ENCODE measurements at places on chromosomes 5 and 9.

DNA sequence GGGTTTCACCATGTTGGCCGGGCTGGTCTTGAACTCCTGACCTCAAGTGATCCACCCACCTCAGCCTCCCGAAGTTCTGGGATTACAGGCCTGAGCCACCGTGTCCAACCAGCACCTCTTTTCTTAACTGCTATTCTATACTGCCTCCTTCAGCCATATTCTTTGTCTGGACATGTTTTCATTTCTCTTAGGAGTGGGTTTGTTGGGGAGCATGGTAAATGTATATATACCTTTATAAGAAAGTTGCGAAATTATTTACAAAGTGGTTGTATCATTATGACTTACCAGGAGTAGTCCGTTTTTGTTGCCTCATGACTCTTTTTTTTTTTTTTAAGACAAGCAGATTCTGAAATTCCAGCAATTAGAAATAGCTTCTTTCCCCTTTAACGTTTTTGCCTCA lies 38.7 kb downstream of the CDC42SE2 start:
- DNase-seq: no peak

- peak; percentile 44 for DNase-seq
Measured at GRCh38 chr5:850511-851006, at the start of gene ZDHHC11. Gene ZDHHC11 (minus strand): TSS chr5:850986. CDS start chr5:850602, 384 bp downstream.

DNA sequence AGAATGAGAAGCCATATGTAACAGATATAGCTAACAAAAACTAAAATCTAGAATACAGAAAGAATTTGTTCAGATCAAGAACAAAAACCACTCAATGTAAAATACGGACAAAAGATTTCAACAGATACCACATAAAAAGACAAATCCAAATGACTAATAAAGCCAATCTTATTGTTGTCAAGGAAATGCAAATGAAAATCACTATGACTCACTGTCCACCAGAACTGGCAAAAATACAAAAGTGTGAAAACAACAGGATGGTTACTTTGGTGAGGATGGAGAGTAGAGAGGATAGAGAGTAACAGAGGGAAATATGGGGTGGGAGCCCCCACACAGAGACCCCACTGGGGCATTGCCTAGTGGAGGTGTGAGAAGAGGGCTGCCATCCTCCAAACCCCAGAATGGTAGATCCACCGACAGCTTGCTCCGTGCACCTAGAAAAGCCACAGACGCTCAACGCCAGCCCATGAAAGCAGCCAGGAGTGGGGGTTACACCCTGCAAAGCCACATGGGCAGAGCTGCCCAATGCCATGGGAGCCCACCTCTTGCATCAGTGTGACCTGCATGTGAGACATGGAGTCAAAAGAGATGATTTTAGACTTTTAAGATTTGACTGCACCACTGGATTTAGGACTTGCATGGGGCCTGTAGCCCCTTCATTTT lies 15.2 kb upstream of the RHOBTB3 start:
- DNase-seq: no peak

- DNase-seq: no peak
Measured at GRCh38 chr5:111422245-111422644, 90.1 kb downstream of the STARD4 start.

DNA sequence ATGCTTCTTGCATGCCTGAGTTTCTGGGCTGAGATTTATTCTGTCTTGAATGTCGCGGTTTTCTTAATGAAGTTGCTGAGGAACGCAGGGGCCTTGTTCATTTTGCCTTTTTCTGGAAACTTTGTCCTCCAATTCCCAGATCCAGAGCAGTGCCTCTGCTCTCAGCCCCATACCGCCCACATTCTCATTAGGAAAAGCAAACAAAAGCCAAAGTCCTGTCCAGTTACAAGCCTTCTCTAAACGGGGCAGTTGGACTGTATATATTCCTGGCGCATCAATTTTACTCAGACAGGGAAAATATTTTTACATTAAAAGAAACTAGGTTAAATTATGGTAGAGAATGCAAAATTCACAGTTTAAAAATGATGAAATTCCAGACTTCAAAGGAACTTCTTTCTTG lies 1.2 kb upstream of the PSAT1 start:
- no peak for DNase-seq

GRCh38 chr5:148909766-148910165 lies 83.4 kb downstream of the ADRB2 start:
- no peak for DNase-seq

- DNase-seq: no peak
Measured at GRCh38 chr5:31921852-31922305, 252.2 kb downstream of the GOLPH3 start.

GRCh38 chr9:21996858-21997257 lies 2.3 kb downstream of the CDKN2B-AS1 start:
- no peak for DNase-seq

- DNase-seq: no peak
Measured at GRCh38 chr5:137792303-137792702, 38.1 kb upstream of the HNRNPA0 start.

DNA sequence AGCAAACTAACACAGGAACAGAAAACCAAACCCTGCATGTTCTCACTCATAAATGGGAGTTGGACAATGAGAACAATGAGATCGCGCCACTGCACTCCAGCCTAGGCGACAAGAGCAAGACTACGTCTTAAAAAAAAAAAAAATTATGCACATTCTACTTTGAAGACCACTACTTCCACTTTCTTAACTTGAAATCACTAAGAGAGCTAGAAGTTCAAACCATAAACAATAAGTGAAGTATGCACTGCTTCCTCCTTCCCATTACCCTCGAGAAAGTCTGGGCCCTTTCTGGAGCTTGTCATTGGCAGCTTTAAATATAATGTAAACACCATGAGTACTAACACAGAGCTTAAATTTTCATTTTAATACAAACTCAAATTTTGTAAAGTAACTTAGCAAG lies 94.9 kb downstream of the TLE1 start:
- no peak for DNase-seq

DNA sequence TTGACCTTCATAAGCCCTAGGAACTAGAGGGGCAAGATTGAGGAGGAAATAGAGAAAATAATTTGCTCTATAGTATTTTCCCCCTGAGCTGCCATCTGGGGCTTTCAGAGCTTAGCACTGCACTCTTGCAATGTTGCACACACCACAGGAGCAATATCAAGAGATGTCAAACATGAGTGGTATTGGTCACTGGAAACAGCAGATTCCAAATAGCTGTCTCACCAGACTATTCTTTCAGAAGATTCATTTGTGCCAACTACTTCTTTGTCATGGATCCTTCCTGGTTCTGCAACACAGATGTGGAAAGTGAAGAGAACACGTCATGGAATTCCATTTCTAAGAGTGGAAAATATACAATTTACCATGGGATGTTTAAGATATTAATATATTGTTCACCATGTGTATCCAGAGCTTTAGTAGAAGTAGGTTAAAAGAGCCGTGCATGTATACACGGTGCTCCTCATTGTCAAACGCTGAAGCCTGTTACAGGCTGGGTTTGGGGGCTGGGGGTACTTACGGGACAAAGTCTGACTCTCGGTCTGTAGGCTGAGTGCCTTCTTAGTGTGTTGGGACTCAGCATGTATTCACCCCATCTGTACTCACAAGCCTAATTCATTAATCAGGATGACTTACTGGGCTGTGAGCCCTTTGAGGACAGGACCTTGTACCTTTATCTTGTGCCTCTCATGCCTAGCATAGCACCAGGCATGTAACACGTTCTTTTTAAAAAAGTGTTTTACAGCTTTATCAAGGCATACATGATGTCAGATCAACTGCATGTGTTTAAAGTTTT lies 31.4 kb upstream of the GDNF start:
- DNase-seq: no peak

- DNase-seq: no peak
Measured at GRCh38 chr9:125493881-125494652, 212.9 kb downstream of the MAPKAP1 start.

DNA sequence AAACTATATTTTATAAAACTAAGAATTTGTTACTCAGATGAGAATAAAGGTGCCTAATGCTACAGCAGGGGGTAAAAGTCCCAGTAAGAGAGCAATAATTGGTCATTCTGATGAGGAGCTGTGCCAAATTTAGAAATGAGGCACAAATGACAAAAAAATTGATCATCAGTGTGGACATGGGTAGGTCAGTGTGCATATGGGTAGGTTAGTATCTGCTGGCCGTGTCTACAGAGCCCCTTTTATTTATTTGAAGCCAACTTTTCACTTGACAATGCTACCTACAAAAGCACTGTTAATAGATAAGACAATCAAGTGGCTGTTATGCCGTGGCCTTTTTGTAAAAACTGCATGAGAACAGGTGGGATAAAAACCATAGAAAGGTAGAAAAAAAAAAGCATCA lies 454.6 kb downstream of the RAB3C start:
- DNase-seq: no peak

DNA sequence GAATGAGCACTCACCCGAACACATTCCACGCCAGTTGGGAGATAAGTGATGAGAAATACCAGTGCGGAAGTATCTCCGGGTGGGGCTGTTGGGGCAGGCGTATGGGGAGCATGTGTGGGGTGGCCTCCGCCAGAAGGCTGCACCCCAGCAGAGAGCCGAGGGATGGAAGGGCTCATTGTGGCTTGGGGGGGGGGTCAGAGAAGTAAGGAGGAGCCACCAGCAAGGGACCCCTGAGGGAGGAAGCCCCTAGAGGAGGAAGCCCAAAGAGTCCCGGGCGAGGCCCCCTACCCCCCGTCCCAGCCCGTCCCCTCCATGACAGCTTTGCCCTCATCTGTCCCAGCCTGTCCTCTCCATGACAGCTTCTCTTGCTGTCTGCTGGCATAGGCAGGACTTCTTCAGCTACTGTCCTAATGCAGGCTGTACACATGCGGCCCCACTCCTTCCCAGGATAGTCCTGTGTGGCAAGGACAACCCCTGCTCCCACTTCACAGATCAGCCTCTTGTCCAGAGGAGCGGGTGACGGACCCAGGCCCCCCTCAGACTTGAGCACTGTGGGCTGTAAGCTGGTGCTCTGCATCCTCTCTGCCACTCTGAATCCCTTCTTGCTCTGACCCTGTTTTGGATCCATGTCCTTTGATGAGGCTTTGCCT lies 239.6 kb downstream of the CACNA1B start:
- DNase-seq: no peak

DNA sequence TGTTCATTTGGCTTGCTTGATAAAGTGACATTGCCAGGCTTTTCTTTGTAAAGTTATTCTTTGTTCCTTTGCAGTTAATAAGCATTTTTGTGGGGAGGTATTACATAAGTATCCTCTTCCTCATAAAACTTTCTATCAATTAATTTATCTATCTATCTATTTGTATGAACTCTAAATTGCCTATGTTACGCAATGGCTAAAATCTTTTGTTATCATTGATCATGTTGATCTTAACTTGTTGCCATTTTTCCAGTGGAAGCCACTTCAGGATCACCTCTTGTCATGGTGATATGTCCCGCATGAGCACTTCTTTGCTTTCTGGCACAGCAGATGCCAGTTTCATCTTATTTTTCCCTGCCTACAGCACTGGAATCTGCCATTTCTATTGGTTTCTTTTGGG lies 436.7 kb upstream of the KIF2A start:
- no peak for DNase-seq

- DNase-seq: no peak
Measured at GRCh38 chr5:91938441-91938840, 555.3 kb upstream of the ARRDC3 start.

DNA sequence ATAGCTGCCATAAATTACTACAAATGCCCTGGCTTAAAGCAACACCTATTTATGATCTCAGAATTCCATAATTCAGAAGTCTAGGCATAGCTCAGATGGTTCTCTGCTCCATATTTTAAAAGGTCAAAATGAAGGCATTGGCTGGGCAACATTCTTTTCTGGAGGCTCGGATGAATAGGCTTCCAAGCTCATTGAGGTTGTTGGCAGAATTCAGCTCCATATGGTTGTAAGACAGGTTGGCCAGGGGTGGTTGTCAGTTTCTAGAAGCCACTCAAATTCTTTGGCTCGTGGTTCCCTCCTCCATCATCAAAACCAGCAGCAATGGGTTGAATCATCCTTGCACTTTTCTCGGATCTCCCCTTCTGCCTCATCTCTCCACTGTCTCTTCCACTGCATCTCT lies 49.4 kb downstream of the TGFBR1 start:
- no peak for DNase-seq

DNA sequence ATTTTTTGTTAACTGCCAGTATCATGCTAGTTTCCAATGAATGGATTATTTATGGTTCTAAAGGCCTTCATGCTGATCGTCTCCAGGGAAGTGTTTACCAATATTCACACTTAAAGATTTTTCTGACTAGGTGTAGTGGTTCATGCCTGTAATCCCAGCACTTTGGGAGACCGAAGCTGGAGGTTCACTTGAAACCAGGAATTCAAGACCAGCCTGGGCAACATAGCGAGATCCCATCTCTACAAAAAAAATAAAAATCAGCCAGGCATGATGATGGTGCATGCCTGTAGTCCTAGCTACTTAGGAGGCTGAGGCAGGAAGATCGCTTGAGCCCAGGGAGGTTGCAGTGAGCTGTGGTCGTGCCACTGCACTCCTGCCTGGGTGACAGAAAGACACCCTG lies 43.5 kb downstream of the FAM13B start:
- DNase-seq: no peak

GRCh38 chr5:15366676-15367391 lies 133.1 kb upstream of the FBXL7 start:
- DNase-seq: no peak

- DNase-seq: no peak
Measured at GRCh38 chr9:122033775-122034373, 59.2 kb downstream of the TTLL11 start.

DNA sequence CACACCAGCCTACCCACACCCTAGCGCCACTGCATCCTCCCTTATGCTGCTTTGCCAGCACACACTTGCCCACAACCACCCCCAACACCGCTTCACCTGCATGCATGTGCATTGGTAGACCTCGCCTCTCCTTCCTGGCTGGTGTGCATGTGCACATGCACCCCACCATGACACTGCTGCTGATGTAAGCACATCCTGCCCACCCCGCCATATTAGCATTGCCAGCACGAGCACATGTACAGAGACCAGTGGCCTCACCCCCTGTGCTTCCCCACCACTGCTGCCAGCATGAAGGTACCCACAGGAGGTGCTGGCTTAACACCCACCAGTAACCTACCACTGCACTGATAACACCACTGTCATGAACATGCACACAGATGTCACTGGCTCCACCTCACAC lies 218.2 kb downstream of the SLCO4C1 start:
- no peak for DNase-seq

DNA sequence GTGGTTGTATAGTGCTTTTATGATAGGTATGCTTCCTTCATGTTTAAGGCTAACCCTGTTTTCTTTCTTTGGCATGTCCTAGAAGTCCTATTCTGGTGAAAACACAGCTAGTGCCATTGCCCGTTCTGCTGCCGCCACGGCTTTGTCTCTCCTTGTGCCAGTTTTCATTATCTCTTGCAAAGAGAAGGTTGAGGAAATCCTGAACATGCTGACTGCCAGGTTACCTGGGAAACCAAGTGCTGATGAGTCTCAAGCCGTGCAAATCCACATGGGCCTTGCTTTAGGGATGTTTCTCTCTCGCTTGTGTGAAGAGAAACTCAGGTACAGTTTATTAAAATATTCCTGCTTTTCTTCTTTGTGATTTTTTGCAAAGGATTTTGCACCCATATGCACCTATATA lies 102.2 kb downstream of the HACD4 start:
- DNase-seq: no peak

GRCh38 chr5:125262782-125263181 lies 516.3 kb upstream of the ZNF608 start:
- no peak for DNase-seq

GRCh38 chr5:40796487-40796889 lies 1.7 kb downstream of the PRKAA1 start:
- no peak for DNase-seq

GRCh38 chr9:19298436-19299000 lies 68.0 kb downstream of the DENND4C start:
- no peak for DNase-seq

- DNase-seq: no peak
Measured at GRCh38 chr9:14365670-14366069, 51.7 kb upstream of the NFIB start.

- peak; percentile 74 for DNase-seq
Measured at GRCh38 chr5:177309351-177310191, 2.1 kb downstream of the MXD3 start.

Data from nephron progenitor cell (in vitro differentiated cells).